ENCODE measurements at places on chromosomes 7 and 10.

DNA sequence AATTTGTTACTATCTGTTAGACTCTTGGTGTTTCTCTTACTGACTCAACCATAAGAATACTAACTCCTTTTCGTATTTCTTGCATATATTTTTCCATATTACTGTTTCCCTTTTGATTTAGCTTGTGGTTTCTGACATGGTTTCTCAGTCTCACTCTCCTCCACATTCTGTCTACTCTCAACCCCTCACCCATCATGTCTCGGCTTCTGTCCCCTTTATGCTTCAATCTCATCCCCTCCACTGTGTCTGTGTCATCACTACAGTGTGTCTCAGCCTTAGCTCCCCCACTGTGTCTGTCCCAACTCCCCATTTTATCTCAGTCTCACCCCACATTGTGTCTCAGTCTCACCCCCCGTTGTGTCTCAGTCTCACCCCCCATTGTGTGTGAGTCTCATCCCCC lies 126.9 kb downstream of the VIPR2 start:
- no peak for DNase-seq

GRCh38 chr10:33094263-33095051 lies 136.4 kb upstream of the ITGB1 start:
- no peak for DNase-seq

GRCh38 chr10:21057989-21058388 lies 160.9 kb upstream of the NEBL start:
- no peak for DNase-seq

- DNase-seq: no peak
Observed at GRCh38 chr10:88408096-88408495, 175.0 kb downstream of the RNLS start.

GRCh38 chr10:132382231-132382922 lies 14.6 kb upstream of the PWWP2B start:
- DNase-seq: no peak

- no peak for DNase-seq
Observed at GRCh38 chr10:103800089-103800488, 55.3 kb downstream of the SH3PXD2A start.

DNA sequence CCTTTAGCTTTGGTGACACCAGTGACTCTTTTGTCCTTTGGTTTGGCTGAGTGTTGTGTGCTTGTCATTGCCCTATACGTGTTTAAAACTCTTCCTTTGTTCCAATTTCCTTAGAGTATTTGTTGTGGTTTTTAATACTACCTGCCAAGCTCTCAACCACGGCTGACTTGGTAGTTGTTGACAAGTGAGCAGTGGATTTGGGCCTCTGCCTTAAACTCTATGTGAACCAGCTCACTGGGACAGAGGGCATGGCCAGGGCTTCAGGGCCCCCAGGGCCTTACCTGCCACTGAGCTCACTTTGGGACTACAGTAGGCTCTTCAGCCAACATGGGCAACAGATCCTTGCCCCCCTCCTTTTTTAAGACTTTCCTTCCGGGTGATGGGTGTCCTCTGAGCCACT lies 9.6 kb upstream of the DMBT1 start:
- no peak for DNase-seq

- no peak for DNase-seq
Observed at GRCh38 chr7:1134951-1135350, 25.0 kb downstream of the ZFAND2A start.

DNA sequence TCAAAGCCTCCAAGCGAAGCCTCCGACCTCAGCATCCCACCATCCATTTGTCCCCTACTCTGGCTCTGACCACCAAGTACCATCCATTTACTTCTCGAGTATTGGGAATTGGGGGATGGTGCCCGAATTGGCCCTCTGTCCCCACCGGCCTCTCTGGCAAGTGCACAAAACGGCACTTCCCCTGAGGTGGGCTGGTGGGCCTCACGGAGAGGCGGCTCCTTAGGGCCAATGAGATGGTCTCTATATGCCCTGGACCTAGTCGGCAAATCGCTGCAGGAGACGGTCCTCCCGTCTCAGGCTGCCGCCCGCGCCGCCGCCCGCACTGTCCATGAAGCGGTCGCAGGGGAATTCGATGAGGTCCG lies 2.8 kb downstream of the TRIL start:
- no peak for DNase-seq

GRCh38 chr7:123494193-123494796 lies 40.1 kb downstream of the IQUB start:
- DNase-seq: no peak

DNA sequence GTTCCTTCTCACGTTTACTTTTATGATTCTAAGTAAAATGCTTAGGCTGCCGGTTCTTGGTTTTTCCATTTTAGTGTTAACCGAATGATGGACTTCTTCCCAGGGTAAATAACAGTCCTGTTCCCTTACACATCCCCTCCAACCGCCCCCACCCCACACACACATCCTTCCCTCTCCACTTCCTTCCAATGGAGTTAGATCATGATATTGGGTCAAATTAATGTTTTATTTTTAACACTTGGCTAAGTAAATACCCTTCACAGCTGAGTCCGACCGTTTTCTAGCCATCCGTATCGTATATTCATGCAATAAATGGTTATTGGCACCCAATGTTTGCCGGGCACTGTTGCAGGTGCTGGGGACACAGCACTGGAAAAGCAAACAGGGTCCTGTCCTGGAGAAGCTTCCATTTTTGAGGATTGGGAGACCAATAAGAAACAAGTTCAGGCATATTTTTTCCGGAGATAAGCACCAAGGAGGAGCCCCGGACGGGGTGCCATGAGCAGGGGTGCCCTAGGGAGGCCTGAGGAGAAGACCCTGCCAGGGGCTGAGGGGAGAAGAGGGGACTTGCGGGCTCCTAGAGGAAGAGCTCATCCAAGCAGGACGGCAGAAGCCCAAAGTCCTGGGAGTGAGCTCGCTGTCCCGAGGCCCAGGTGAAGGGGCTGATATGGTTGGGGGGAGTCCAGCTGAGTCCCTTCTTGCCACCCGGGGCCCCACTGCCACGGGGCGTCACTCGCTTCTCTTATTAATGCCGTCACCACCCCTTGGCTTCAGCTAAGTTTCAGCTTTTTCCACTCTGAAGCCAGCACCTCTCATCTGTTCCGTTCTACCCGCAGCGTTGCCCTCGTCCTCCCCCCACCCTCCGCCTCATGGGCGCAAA lies 126.0 kb upstream of the RET start:
- DNase-seq: no peak

DNA sequence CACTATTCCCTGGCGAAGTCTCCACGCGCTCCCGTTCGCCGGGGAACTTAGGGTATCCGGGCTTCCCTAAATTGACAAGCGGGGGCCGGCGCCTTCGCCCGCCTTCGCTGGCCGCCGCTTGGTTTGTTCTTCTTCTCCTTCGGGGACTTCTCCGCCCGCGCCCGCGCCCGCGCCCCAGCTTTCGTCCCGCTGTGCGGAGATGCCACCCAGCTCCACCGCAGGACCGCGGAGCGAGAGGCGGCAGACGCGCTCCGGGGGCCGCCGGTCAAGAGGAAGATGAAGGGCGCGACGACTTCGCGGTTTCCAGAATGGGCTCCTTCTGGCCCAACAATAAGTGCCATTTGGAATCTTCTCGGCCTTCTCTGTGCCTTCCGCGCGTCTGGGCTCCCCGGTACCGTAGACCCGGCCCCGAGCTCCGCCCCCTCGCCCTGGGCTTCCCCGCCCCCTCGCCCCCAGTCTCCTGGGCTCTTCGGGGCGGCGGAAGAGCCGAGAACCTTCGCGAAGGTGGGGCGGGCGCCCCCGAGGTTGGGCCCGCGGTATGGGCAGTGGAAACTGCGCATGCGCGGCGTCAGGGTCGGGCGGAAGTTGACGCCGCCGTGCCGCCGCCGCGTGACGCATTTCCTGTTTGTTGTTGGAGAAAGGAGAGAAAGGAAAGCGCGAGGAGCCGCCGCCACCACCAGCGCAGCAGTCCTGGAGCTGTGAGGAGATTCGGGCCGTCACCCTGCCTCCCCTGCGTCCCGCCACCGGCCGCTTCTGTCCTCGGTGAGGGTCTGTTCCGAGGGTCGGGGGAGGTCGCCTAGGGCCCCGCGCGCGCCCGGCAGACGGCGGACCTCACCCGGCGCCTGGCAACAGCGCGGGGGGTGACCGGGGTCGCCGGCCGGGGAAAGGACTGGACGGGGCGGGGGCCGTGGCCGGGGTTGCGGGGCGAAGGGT lies at the start of gene DNAJB6:
TSS of gene DNAJB6 (plus strand) at position 622 of the 933 bp plus-strand sequence. CDS start 21,569 bp downstream, outside the sequence.
- DNase-seq: peak; percentile 70

- DNase-seq: no peak
Observed at GRCh38 chr7:114021135-114021534, 102.3 kb upstream of the PPP1R3A start.

- DNase-seq: no peak
Observed at GRCh38 chr7:70008466-70008865, 410.2 kb downstream of the AUTS2 start.

DNA sequence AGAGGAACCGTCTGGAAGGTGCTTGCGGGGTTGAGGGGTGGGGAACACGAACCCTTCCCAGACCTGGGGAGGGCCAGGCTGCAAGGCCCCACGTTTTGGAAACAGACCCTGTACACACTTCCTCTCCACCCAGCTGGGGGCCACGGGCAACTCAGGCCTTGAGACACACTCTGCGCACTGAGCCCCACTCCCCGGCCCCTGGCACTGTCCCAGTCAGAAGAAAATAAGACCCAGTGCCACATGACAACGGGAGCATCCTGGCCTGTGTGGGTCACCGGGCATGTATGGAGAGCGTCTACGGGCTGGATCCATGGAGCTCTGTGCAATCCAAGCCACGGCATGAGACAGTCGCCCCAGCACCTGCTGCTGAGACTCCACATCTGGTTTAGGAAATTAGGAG lies 63.7 kb downstream of the CARD11 start:
- no peak for DNase-seq

GRCh38 chr7:83267141-83267631 lies 104.5 kb upstream of the PCLO start:
- peak; percentile 93 for DNase-seq

DNA sequence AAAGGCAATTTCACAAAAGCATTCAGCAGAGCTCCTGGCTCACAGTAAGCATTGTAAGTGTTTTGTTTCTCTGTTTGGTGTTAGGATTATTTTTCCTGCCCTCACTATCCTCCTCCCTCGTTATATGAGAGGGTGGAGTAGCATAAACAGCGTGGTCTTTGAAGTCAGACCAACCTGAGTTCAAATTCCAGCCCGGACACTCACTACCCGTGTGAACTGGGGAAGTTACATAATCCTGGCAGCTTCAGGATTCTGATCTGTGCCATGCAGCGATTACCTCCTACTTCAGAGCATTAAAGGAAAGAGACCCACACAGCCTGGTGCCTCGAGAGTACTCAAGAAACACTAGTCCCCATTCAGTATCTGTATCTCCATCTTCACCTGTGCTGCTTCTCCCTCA lies 386.5 kb downstream of the INHBA start:
- DNase-seq: no peak

DNA sequence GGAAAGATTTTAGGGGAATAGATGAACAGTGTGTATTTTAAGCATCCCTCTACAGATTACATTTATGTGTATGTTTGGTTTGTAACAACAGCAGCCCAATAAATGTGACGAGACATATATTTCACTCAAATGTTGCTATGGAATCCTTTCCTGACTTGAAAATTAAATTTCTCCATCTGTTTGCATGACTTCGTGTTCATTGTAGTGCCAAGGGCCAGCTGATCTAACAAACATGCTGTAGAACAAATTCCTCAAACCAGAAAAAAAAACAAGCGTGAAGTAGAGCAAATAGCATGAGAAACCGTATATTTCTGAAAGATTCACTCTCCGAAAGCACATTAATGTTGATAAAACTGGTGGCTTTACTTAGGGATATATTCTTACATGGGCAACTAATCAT lies 87.8 kb downstream of the NRCAM start:
- no peak for DNase-seq

DNA sequence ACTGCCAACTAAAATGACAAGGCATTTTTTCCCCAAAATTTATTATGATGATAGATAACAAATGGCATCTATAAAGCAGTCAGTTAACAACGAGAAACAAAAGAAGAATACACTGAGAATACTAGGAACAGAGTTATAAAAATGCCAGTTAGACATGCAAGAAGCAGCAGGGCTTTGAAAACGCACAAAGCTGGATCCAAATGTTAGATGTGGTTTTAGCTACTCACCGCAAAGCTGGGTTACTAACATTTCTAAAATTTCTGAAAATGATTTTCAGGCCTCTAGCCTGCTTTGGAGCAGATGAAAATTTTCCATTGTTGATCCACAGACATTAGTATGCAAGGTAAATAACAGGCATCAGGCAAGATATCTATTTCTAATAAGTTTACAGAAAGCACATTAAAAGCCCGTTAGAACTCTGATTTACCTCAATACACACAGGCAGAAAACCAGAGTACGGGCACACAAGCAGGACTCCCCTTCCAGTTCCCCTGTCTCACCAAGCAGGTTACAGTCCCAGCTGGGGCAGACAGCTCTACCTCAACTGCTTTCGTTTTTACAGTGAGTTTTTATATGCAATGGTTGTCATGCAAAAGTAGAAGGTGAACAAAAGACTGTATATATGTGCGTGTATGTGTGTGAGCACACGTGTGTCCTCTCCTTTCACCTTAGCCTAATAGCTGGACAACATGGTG lies 37.9 kb downstream of the GLI3 start:
- no peak for DNase-seq

GRCh38 chr7:51244885-51245284 lies 71.7 kb downstream of the COBL start:
- no peak for DNase-seq

DNA sequence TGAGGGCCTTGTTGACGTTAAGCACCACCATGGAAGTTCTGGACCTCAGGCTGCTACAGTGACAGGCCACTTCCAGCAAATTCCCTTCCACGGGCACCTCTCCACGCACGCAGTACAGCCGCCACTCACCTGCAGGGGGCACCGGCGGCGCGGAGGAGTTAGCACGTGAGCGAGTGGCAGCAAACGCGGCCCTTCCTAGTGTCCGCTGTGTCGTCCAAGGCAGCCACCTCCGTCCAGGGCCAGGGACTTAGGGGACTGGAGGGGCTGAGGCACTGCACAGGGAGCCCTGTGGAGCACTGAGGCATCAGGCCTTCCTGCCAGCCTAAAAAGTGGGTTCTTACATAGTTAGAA lies 164.4 kb downstream of the SVIL start:
- no peak for DNase-seq

GRCh38 chr10:43212043-43212721 lies 54.7 kb downstream of the RASGEF1A start:
- no peak for DNase-seq

DNA sequence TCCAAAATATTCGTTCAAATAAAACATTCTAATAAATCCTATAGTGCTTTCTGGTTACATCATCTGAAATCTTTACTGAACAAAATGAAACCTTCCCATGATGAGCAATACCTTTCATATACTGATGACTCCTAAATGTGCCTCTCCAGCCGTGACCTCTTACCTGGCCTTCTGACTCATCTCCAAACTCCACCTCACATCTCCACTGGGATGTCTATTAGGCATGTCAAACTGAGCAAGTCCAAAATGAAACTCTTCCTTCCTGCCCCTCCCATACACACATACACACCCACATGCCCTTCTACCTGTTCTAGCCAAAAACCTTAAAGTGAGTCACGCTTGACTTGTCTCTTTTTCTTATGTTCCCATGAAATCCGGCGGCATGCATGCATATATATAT lies 22.9 kb downstream of the GSAP start:
- no peak for DNase-seq

GRCh38 chr10:3891396-3891795 lies 106.4 kb upstream of the KLF6 start:
- no peak for DNase-seq
